ENCODE measurements at places on chromosomes 12 and 14.

- DNase-seq: no peak
These were observed 209.5 kb downstream of the ANO6 start for GRCh38 chr12:45425426-45425825.

DNA sequence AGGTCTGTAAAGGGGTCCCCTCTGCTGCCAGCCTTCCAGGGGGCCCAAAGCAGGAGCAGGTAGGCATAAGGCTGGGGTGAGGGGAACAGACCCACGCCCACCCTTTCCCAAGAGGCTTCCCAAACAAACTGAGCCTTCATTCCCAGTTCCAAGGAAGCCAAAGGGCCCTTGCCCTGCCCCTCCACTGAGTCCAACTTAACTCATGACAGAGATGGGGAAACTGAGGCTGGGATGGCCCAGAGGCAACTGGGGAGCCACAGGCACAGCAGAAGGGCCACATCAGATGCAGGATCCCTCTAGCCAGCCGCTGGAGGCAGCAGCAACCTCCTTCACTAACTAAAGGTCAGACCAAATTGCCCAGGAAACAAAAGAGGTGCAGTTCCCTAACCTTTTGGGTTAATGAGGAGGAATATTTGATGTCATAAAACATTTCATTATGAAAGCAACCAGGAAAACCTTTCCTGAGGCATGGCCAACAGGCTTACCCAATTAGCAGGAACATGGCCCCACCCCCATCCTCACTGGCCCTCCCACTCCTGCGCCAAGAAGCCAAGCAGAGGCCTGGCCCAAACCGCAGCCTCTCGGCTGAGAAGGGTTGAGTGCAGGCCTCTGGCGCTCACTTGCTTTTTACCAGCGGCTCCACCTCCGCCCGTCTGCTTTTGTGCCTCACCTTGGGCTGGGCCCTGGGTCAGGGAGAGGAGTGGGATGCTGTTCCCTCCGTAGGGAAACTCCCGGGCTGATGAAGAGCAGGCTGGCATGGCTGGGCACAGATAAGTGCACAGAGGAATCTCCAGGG lies 293.5 kb upstream of the RTL1 start:
- DNase-seq: no peak

DNA sequence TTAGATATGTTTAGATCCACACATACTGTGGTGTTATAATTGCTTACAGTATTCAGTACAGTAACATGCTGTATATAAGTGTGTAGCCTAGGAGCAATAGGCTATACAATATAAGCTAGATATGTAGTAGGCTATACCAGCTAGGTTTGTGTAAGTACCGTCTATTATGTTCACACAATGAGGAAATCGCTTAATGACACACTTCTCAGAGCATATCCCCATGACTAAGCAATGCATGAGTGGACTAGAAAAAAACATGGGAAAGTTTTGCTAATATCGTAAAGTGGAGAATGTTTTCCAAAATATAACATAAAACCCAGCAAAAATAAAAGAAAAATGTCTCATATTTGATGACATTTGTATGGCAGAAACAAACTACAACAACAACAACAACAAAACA lies 27.3 kb downstream of the AKAP3 start:
- DNase-seq: no peak

DNA sequence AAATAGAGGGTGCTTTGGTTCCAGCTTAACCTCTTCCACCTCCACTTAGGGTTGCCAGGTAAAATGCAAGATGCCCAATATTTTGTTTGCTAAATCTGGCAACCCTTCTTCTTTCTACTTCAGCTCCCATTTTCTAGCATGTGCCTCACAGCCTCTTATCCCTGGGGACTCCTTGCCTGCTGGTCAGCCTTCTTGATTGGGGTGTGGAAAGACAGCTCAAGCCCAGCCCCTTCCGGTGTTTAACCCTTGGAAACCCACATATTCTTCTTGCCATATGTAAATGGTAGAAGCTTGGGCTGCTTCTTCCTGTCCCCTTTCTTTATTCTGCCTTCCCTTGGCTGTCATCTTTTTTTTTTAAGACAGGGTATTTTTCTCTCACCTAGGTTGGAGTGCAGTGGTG lies 5.7 kb downstream of the SPIC start:
- no peak for DNase-seq
